ENCODE measurements at places on chromosomes 16 and 17.

- no peak for DNase-seq
Observed at GRCh38 chr16:31696968-31697743, 169.5 kb downstream of the AHSP start.

DNA sequence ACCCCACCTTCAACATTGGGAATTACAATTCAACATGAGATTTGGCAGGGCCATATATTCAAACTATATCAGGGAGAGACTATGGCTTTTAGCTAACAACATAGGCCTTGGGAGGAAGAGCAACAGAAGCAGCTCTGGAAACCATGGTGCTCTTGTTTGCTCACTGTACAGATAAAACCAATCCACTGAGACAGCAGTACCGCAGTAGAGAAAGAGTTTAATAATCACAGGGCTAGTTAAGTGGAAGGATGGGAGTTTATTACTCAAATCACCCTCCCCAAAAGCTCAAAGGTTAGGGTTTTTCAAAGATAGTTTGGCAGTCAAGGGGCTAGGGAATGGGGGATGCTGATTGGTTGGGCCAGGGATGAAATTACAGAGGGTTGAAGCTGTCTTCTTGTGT is 52.7 kb upstream of the CRHR1 start:
- DNase-seq, result no peak

GRCh38 chr17:50146230-50146926 is 4.1 kb downstream of the PPP1R9B start:
- DNase-seq, result no peak

DNA sequence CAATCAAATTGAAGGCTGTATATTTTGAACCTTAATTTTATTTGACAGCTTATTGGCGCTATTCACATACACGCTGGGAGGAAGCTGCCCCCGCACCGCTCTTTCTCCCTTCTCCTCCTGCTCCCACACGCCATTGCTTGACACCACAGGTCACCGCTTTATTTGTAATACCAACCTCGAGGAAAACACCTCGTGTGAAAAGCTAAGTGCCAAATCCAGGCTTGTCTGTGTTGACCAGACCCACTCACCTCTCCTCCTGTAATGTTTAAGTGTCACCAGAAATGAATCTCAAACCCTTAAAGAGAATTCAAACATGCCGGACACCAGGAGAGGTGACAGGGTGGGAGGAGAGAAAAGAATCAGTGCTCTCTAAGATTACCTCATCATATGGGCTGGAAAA is 331.4 kb downstream of the GRIN2A start:
- DNase-seq, result no peak

- no peak for DNase-seq
Observed at GRCh38 chr17:4248504-4249277, 15.1 kb downstream of the ANKFY1 start.

GRCh38 chr17:8713878-8714277 is 30.8 kb downstream of the CCDC42 start:
- DNase-seq, result no peak

DNA sequence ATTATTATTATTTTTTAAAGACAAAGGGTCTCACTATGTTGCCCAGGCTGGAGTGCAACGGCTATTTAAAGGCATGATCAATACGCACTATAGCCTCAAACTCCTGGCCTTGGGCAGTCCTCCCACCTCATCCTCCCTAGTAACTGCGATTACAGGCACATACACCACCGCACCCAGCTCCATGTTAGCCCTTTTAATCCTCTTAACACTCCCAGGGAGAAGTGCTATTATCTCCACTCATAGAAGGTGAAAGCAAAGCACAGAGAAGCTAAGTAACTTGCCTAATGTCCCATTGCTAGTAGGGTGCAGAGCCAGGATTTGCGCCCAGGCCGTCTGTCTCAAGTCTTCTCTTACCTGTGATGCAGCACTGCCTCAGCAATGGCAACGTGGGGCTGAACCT is 5.0 kb downstream of the HAS3 start:
- DNase-seq, result no peak

DNA sequence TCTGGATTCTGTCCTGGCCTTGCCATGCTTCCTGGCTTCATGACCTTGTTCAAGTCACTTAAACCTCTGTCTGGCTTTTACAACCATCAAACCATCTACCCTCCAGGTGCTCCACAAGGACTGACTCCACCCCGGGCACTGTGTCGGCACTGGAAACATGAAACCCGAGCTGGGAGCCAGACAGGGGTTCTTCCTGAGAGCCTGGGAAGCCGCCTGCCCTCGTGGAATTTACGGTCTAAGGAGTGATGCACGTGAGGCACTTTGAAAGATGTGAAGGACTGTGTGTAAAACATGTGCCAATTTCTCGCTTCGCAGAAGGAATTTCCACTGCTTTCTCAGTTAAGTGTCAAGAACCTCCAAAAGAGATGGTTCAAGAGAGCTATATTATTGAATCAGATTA is 11.6 kb downstream of the CDK5R1 start:
- no peak for DNase-seq

DNA sequence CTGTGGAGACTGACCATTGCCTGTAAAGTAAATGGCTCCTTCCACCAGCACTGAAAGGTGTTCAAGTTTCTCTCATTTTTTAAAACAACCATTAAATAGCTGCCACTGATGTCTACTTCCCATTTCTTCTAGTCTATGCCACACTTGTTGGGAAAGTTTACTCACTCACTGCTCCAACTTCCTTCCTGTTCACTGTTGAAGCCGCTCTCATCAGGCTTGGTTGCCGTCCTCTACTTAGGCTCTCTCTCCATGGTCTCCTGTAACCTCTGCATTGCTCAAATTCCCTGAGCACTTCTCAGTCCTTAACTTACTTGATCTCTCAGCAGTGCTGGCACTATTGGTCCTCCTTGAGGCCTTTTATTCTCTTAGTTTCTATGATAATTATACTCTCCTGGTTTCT is 32.4 kb downstream of the SNX11 start:
- DNase-seq, result no peak

- DNase-seq, result no peak
Observed at GRCh38 chr17:39484178-39484577, 22.9 kb downstream of the CDK12 start.

DNA sequence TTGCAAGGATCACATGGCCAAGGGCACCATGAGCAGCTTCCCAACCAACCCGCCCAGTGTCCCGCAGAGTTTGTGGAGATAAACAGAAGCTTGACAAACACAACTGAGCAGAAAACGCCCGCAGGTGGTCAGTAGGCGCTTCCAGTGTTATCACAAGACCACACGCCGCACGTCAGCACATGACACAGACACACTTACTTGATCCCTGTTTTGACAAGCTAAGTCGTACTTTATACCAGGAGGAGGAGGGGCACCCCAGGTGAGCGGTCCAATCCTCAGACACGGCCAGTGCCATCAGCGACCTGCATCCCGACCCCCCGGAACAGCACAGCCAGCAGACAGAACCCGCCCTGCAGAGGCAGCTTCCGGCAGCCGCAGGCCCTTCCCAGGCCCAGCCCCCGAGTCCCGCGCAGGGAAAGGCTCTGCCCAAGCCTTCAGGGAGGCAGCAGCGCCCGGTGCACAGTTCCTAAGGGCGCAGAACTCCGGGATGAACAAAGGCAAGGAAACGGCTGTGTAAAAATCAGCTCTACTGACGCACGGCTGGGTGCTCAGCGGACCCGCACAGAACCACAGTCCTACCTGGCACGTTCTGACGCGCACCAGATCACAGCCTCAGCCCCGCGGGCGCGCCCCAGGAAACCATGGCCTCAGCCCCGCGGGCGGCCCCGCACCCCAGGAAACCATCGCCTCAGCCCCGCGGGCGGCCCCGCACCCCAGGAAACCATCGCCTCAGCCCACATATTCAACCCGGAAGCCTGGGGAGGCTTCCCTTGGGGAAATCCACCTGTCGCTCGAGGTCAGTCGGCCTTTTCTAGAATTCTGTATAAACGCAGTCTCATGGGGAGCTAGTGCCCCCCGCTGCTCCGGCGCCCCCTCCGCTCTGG is 27.8 kb downstream of the AXIN1 start:
- DNase-seq, result no peak

DNA sequence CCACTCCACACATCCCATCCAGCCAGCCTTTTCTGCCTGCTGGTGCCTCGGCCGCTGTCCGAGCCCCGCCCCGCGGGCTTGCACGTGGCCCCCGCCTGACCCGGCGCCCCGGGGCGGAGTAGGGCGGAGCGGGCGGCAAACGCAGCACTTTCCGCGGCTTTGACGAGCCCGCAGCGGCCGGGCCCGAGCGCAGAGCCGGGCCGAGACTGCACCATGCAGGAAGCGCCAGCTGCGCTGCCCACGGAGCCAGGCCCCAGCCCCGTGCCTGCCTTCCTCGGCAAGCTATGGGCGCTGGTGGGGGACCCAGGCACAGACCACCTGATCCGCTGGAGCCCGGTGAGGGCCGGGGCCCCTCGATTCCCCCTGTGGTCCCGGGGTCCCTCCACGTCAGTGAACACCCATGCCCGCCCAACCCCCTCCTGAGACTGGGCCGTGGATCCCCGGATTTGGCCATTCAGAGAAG is at the start of gene HSF4:
TSS of gene HSF4 (plus strand) at position 147 of the 463 bp plus-strand sequence. CDS start at position 214, 67 bp downstream.
- no peak for DNase-seq

DNA sequence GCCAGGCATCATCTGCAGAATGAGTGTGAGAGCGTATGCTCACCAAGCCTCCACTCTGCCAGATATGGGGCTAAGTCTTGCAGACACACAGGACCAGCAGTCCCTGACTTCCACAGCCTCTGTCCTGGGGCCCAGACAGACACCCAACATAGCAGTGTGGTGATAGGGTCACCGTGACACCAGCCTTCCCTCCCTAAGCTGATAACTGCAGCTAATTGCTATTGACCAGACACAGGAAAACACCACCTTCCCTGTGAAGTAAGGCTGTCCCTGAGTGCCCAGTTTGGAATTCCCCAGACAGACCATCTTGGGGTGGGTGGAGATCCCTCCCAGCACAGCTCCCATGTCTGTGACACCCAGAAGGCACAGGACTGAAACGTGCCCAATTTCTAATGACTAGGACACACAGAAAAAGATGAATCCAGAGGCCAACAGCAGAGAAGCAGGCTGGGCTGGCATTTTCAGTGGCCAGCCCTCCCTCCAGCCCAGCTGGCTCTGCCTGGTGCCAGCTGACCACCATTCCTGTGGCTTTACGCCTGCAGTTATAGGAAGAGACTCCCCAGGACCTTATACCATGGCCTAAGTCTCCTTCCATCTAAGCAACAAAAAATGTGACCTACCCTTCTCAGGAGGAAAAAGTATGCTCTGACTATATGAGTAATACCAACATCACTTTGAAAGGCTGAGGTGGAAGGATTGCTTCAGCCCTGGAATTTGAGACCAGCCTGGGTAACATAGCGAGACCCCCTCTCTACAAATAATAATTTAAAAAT is 30.3 kb downstream of the ATPAF2 start:
- no peak for DNase-seq

- no peak for DNase-seq
Observed at GRCh38 chr16:78838276-78838675, 738.8 kb downstream of the WWOX start.

DNA sequence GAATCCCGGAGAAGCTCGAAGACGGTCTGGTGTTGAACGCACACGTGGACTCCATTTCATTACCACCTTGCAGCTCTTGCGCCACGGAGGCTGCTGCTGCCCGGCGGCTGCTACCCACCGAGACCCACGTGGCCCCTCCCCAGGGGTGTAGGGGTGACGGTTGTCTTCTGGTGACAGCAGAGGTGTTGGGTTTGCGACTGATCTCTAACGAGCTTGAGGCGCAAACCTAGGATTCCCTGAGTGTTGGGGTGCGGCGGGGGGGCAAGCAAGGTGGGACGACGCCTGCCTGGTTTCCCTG is 1.7 kb upstream of the CBX4 start:
- no peak for DNase-seq

- DNase-seq, result no peak
Observed at GRCh38 chr17:2094891-2095535, 40.1 kb downstream of the HIC1 start.

GRCh38 chr16:47161464-47161863 is 17.7 kb upstream of the NETO2 start:
- DNase-seq, result no peak

GRCh38 chr16:14302399-14303181 is 231.5 kb downstream of the MRTFB start:
- DNase-seq, result no peak

DNA sequence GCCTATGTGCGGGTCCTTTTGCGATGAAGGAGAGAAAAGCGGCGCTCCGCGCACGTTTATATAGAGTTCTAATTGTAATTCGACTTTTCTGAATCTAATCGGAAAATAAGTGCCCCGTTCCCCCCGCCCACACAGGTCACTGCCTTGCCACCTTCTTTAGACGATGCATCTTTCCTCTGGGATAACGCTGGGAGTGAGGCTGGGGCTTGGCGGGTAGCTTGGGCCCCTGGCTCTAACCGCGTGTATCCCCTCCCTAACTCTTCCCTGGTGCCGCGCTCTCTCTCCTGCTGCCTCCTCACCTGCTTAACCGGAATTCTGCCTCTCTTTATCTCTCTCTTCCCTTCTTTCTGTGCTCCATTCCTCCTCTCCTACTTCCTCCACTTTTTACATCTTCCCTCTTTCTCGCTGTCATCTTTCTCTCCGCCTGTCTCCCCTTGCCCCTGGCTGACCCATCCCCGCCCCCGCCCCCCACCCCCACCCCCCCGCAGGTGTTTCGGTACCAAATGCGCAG is 2.6 kb downstream of the LHX1 start:
- no peak for DNase-seq

DNA sequence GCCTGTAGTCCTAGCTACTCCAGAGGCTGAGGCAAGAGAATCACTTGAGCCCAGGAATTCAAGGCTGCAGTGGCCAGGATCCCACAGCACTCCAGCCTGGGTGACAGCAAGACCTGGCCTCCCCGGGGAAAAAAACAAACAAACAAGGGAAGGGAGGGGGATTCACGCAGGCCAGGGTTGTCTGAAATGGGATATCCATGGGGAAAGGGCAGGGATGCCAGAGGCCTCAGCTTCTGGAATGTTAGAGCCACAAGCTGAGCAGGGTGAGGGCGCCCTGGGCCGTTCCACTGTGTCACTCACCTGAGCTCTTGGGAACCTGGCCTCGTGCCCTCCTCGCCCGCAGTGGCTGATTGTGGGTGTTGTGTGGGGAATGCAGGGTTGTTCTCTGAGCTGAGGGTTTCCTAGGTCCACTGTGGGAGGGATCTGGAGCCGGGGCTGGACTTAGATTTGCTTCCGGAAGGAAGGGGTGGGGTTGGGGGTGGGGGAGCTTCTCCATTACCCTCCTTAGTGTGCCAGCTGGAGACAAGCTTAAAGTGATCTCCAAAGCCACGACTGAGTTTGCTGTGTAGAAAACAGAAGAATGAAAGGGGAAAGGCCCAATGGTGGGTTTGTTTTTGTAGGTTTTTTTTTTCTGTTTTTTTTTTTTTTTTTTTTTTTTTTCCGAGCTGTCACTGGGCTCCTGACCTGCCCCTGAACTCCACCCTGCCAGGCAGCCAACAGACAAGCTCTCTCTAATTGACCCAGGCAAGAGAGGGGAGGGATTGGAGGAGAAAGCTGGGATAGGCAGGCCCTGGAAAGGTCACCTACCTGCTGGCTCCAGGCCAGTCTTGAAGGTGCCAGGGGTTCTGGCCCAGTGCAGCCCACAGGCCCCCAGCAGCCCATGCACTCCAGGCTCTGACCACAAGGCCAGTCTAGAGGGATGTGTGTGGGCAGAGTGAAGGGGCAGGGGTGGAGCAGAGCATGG is at the start of gene SULT1A1:
TSS of gene SULT1A1 (minus strand) at position 414 of the 964 bp plus-strand sequence. CDS start 1,189 bp downstream, outside the sequence.
- DNase-seq, result no peak

GRCh38 chr16:29951625-29952365 is 10.1 kb upstream of the TMEM219 start:
- no peak for DNase-seq

Measured in SK-N-MC (cell line).